Common myeloid progenitor, CD34-positive (primary cell): ENCODE measurements at places on chromosomes 2 and 18.
A peak's percentile ranks its signal among the peaks of the same experiment; 100 is the strongest.

GRCh38 chr2:120964819-120965218 lies 229.2 kb downstream of the GLI2 start:
- no peak for DNase-seq

DNA sequence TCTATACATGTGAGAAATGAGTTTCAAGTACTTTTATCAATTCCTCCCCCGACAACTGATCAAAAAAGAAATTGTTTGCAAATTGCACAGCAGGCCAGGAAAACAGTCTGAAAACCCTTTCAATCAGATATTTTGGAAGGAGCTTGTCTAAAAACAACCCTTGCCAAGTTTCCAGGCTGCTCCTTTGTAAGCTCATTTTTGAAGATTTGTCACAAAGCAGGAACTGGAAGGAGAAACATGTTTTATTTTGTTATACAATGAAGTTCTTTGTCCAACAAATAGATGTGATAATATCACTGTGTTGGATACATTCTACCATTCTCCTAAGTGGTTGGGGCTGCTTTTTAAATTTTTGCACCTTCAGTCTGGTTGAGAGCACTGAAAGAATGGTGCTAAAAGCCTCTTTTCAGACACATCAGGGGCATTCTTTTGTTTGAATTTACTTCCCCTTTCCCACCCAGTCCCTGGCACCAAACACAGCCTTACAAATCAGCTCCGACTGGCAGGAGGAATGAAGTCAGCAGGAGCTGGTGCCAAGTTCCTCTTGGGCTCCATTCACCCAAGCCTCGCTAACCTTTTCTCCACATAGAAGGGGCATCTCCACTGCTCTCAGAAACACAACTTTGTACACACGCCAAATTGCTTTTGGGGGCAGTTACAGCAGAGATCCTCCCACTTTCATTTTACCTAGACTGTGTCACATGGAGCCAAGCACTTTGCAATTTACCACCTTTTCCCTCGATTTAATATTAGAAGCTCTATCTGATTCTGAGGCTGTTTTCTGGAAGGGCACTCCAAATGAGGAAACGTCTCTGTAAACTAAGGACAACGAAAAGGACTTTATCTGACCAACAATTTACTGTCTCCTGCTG lies 88.0 kb downstream of the C1D start:
- DNase-seq: peak; percentile 85

DNA sequence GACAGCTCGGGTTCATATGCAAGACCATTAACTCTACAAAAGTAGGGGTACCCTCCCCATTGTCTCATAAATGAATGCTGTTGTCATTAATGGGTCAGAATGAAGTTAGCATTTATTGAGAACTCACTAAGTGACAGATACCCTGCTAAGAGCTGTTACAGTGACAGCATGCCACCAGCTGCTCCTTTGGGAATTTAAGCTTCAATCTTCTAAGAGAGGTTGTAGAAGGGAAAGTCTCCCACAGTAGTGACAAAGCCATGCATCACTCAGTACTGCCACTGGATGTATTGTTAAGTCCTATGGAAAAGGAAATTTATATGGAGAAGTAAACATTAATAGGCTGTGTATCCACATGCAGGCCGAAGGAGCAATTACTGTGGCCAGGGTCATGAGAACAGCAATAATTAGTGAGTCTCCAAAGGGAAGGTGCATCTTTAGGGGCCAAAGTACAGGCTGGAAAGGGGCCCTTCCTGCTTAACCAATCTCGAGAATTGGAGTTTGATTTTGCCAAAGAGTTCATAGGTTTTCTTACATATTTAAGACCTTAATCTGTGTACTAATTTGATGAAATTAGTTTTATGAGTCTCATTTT lies 64.5 kb upstream of the FAM124B start:
- no peak for DNase-seq

GRCh38 chr2:20914087-20914486 lies 91.2 kb upstream of the LDAH start:
- no peak for DNase-seq

DNA sequence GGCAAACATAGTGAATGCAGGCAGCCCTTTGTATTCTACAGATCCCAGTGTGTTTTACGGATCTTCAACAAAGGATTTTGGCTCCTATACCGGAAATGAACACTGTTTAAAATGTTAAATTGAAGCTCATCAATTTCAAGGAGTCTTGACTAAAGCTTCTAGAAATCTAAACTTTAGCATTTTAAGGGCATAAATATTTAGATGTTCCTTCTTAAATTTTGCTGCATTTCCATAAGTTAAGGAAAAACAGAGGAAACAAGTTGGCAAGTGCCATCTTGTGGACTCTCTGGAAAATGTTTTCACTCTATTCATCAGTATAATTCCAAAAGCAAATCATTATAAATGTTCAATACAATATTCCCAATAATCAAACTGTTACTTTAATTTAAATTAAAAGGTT lies 19.6 kb downstream of the CHN1 start:
- no peak for DNase-seq

- no peak for DNase-seq
Measured at GRCh38 chr18:48656582-48656981, 117.8 kb downstream of the CTIF start.

DNA sequence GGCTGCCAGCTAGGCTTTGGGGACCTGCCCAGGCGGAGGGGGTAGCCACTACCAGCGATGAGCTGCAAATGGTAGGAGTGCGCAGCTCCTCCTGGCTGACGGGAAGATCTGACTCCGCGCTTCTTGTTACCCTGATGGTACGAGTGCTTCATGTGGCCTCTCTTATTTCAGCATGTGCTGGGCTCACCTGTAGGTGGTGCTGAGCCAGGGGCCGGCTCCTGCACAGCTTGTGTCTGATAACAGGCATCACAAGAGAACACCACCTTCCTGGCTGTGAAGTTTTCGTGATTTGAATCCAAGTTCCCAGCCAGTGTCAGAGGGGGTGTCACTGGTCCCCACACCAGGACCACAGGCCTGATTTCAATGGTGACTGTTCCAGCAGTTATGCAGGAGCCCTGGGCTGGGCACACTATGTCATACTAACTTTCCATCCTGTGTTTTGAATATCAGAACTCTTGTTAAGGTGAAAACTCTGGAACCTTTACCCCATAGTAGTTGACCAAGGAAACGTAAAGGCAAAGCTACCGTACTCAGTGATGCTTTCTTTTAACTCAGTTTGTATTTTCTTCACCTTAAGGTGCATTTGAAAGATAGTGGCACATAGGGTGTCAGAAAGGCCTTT lies 28.0 kb downstream of the APCDD1 start:
- DNase-seq: no peak

DNA sequence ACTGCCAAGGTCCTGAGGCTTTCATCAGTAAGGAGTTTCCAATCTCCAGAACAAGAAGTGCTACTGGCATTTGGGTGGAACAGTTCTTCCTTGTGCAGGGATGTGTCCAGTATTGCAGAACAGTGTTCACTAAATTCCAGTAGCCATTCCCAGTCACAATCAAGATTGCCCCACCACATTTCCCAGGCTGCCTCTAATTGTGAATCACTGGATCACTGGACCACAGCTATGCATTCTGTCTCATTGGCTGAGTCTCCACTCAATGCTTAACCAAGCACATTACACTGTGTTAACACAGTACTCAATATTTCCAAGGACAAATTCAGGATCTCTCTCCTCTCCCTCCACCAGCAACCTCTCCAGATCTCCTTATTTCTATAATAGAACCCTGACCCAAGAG lies 160.2 kb upstream of the CCDC150 start:
- DNase-seq: no peak

DNA sequence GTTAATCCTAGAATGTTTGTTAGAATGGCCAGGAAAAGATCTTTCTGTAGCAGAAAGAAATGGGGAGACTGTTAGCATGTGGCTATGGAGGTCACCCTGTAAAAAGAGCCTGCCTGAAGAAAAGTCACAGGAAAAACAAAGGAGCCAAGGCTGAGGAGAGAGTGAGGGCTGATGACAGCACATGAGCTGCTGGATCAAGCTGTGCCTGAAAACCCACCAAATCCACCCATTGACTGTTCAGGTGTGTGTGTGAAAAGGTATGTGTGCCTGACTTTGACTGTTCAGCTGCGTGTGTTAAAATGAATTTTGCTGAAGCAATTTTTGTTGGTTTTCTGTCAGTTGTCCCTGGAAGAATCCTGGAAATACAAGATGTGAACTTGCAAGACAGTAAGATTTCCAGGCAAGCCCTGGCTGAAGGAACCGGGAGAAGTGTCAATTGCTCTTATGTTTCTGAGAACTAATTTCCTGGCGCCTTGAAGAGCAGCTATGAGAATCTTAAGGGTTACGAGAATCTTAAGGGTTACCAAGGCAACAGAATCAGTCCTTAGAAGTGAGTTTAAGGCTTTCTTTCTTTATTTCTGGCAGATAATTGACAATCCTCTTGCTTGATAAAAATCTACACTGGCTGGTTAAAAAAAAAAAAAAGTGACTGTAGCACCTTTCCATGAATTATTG lies 73.0 kb upstream of the LGALSL start:
- DNase-seq: no peak

DNA sequence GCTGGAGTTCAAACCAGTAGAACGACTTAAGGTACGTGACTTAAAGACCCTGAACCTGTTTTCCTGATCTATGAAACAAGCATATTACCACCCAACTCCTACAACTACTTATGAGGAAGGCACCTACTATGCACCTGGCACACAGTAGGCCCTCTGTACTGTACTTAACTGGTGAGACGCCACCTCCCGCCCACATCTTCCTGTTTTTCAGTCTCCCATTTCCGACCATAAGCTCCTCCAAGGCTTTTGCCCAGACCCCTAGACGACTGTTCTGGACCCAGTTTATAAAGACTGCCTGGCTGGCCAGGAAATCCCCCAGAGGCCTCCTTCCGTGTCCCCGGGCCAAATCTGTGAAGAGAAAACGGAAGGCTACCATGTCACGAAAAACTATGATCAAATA lies 1.5 kb downstream of the GALNT14 start:
- peak; percentile 12 for DNase-seq

- DNase-seq: no peak
Measured at GRCh38 chr2:28684142-28684858, 67.3 kb upstream of the PPP1CB start.

GRCh38 chr2:172270278-172271079 lies 156.9 kb upstream of the ITGA6 start:
- no peak for DNase-seq

GRCh38 chr18:9825571-9826073 lies 60.2 kb upstream of the TXNDC2 start:
- peak; percentile 96 for DNase-seq

GRCh38 chr18:21820033-21820810 lies 79.6 kb downstream of the MIB1 start:
- DNase-seq: peak; percentile 46

DNA sequence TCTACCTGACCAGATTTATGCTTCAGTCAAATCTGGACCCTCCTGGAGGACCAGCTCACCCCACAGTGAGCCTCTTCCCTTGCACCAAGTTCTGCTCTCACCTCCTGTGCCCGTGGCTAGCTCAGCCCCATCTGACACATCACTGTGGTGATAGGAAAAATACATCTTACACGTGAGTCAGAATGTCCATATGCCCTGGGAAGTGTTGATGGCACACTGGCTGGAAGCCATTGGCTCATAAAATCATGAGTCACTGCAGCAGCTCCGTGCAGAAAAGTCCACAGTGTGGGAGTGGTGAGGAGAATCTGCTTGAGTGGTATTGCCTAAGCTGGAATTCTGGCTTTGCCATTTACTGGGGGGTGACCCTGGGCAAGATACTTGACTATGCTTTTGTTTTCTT lies 42.6 kb upstream of the RAPGEF4 start:
- peak; percentile 81 for DNase-seq

DNA sequence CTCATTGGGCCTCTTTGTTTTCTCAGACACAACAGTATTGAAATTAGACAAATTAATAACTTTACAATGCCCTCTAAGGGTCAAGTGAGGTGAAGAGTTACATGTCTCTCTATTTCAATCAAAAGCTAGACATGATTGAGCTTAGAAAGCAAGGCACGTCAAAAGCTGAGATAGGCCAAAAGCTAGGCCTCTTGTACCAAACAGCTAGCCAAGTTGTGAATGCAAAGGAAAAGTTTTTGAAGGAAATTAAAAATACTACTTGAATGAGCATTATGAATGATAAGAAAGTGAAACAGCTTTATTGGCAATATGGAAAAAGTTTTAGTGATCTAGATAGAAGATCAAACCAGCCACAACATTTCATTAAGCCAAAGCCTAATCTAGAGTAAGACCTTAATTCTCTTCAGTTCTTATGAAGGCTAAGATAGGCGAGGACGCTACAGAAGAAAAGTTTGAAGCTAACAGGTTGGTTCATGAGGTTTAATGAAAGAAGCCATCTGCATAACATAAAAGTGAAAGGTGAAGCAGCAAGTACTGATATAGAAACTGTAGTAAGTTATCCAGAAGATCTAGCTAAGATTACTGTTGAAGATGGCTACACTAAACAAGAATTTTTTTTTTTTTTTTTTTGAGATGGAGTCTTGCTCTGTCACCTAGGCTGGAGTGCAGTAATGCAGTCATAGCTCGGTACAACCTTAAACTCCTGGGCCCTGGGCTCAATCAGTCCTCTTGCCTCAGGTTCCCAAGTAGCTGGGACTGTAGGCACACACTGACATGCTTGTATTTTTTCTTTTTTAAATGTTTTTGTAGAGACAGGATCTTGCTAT lies 65.5 kb downstream of the FAM117B start:
- no peak for DNase-seq

GRCh38 chr2:96945014-96945413 lies 41.4 kb downstream of the FAM178B start:
- no peak for DNase-seq

DNA sequence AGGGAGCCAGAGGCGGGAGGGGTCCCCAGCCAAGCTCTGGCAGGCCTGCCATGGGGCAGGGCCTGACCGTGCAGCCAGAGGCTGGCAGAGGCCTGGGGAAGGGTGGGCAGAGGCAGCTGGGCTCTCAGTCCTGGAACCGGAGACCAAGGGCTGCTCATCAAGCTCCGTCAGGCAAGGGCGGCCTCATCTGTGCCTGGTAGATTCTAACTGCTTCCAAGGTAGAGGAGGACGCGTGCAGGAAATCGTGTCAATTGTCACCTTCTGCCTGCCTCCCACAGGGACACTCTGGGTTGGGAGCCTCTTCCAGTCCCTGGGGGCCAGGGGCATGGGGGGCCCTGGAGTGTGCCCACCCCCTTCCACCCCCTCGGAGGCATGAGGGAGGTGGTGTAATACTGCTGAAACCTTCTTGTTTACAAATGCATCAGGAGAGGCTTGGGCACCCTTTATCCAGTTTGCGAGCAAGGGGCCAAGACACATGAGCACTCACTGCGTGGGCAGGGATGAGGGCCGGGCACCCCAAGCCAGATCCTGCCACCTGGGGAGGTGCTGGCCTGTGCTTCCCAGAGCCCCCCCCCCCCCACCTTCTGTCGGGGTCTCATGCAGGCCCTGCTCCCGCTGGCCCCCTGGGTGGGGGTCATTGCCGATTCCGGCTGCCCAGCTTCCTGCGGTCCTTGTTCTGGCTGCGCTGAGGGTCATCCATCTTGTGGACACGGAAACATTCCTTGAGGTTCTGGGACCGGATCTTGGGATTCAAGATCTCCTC lies 9.0 kb downstream of the SNORC start:
- no peak for DNase-seq

- DNase-seq: no peak
Measured at GRCh38 chr18:21858544-21858943, 118.0 kb downstream of the MIB1 start.

DNA sequence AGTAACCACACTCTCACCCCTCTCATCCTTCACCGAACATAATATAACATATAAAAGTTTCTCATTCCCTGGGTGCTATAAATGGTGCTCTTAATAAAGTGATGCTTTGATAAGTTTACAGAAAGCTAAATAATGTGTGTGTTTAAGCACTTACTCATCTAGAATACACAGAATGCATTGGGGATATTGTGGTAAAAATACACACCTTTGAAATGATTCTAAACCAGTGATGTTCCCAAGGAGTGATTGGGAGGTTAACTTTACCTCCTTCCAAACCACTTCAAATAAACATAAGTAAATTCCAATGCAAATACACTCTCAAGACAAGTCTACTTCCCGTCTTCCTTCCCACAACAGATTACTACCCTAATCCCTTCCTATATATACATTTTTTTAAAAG lies 85.3 kb upstream of the TWSG1 start:
- DNase-seq: no peak
